Uterus (tissue), 4 donors: ENCODE measurements at places on chromosomes 4 and X. TPM values are rescaled to one million over a fixed set of nuclear protein-coding genes. Genes with fewer than 3 reads are reported as not detected.

GRCh38 chrX:6151971-6152370, 76.7 kb downstream of the NLGN4X start:
- H3K36me3 ChIP-seq, result no peaks in the 10 kb centered on the region
- no peak overlapping the region for H3K27ac ChIP-seq
- no peak overlapping the region for H3K4me3 ChIP-seq
- DNase-seq, result no peak
- H3K27me3 ChIP-seq, result no peaks in the 10 kb centered on the region

- DNase-seq, result no peak
- H3K4me3 ChIP-seq, result no peak overlapping the region
- H3K4me1 ChIP-seq, result no peaks in the 10 kb centered on the region
Observed at GRCh38 chr4:151725087-151725486, 35.7 kb downstream of the GATB start.

DNA sequence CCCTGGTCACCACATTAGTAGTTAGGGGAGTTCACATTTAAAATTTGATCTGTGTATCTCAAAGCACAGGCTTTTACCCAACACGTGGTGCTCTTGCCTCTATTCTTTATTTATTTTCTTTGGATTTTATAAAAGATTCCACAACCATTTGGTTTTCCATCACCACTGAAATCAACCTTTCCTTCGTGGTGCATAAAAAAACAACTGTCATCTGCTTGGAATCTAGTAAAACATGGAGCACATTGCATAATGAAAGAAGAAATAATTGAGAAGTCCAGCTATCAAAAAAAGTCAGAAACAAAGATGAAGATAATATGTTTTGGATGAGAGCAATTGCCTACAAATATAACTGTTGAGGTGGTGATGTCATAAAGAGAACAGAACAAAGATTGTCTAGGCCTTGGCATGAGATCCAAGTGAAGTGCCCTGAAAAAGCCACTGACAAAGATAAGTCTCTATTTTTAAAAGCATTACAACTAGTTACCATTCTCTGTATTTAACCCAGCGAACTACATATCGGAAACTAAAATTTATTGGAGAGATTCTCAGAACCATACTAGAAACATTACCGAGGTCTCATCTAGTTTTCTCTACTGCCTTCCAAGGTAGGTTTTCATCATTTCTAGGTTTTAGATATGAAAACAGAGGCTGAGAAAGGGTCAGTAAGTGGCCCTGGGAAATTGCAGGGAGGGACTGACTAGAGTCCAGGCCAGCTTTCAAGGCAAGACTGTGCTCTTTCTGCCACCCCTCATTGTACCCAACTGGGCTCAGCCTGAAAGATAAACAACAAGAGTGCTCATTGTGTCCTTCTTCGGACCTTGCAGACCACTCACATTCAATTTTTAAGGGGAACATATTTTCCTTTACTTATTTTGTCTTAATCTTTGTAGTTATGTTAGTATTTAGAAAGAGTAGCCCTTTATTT, 127.3 kb downstream of the MAD2L1 start:
- H3K27ac ChIP-seq, result no peak overlapping the region
- no peaks in the 10 kb centered on the region for H3K4me1 ChIP-seq
- H3K4me3 ChIP-seq, result no peak overlapping the region
- H3K36me3 ChIP-seq, result no peaks in the 10 kb centered on the region
- no peak for DNase-seq

- DNase-seq, result no peak
- H3K36me3 ChIP-seq, result no peaks in the 10 kb centered on the region
- H3K4me3 ChIP-seq, result no peak overlapping the region
- no peaks in the 10 kb centered on the region for H3K27me3 ChIP-seq
- no peak overlapping the region for H3K27ac ChIP-seq
Observed at GRCh38 chr4:106080376-106080775, 185.1 kb downstream of the NPNT start.

- H3K27ac ChIP-seq, result no peak overlapping the region
- no peak for DNase-seq
- no peaks in the 10 kb centered on the region for H3K36me3 ChIP-seq
Observed at GRCh38 chr4:74547042-74547441, 102.1 kb downstream of the AREG start.

- H3K4me3 ChIP-seq, result no peak overlapping the region
- no peaks in the 10 kb centered on the region for H3K4me1 ChIP-seq
- no peaks in the 10 kb centered on the region for H3K27me3 ChIP-seq
- no peak for DNase-seq
- H3K36me3 ChIP-seq, result no peaks in the 10 kb centered on the region
- no peak overlapping the region for H3K27ac ChIP-seq
Observed at GRCh38 chrX:131789664-131790063, 233.4 kb upstream of the STK26 start.

The PF4V1 gene
- total RNA-seq, result not detected

The ARSH gene
- total RNA-seq, result not detected

The GABRQ gene
- not detected for total RNA-seq
